ENCODE measurements at places on chromosomes 11 and 22.

- peak; percentile 77 for DNase-seq
Observed at GRCh38 chr11:22244986-22245592, 52.2 kb downstream of the ANO5 start.

DNA sequence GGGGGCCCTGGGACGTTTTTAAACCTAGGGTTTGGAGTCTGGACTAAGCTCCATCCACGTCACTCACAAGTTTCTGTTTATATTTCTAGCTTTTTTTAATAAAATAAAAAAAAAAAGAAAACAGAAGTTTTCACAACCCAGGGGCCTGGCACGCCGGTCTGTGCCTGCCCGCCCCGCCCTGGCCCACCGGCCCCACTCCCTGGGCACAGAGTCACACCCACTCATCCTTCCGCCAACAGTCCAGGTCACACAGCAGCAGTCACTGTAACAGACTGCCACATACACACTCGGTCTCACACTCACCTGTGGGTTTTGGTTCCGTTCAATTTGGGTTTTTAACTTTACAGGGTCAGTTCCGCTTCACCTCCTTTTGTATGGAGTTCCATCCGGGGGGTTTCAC lies 5.3 kb upstream of the ACR start:
- DNase-seq, result no peak

DNA sequence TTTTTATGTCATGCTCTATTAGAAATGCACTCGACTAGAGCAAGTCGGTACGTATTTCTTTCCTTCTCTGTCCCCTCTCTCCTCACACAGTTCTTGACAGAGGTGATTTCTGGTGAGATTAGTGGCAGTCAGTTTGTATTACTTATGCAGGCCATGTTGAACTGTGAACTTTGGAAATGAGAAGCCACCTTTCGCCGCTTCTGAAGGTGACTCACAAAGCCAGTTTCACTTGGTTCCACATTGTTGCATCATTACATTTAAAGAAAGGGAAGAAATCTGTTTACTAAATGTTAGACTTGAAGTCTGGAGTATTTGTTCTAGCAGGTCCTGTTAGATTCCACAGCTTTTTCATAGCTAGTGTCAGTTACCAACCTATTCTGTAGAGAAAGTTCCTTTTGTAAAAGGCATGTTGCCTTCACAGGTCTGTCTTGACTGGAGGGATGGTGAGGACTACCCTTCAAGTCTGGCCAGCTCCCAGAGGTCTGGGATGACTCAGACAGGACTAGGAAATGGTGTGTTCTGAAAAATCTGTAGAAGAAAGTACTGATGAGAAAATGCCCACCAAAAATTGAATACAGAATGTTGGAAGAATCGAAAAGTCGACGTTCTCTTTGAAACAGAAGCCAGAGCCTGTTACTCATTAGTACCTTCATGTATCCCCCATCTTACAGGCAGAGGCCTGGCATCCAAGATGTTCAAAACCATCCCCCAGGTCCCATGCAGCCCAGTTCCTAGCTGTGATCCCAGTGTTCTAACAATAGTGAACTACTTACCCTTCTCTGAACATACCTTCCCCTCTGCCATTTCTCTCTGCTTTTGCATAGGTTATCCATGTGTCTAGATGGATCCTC lies 181.4 kb downstream of the DBX1 start:
- no peak for DNase-seq

GRCh38 chr11:32262367-32262766 lies 171.5 kb downstream of the RCN1 start:
- no peak for DNase-seq

DNA sequence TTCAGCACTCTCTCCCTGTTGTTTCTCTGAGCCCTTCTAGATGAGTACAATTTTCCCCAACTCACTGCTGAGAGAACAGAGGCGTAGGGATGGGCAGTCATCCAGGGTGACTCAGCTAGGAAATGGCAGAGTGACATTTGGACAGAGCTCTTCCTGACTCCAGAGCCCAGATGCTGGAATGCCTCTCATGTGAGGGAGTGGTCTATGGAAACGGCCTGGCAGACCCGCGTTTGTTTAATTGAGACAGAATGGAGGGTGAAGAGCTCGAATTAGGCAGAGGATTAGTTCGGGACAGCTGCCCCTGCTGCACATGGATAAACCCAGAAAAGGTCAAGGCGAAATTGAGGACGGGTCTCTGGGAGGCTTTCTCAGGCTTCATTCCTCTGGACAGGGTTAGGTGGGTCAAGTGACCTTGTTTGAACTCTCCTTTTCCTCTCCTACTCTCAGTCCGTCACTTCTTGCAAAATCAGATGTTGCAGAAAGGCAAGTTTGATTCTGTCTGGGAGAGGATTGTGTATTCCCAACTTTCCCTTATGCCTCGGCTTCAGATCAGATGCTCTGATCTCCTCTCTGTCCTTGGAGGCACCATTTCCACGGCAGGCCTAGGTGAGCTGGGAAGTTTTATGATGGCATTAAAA lies 7.6 kb upstream of the LMO2 start:
- DNase-seq, result no peak
